Activated naive CD4-positive, alpha-beta T cell treated with anti-CD3 and anti-CD28 coated beads, Interleukin-2, amount 50 U/mL, for 72 hours (primary cell): ENCODE measurements at places on chromosomes 6 and 20. TPM values are rescaled to one million over a fixed set of nuclear protein-coding genes. Genes with fewer than 3 reads are reported as not detected.

DNA sequence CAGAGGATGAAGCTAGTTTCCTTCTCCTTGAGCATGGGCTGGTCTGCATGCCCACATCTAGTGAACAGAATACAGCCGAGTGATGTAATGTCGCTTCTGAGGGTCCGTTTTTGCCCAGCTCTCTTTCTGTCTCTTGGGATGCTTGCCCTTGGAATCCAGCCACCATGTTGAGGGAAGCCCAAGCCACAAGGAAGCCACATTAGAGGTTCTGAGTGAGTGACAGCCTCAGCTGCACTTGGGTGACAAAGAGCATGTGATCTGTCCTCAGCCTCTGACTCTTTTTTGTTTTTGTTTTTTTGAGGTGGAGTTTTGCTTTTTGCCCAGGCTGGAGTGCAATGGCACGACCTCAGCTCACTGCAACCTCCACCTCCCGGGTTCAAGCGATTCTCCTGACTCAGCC, 100.6 kb upstream of the SALL4 start:
- DNase-seq: no peak

DNA sequence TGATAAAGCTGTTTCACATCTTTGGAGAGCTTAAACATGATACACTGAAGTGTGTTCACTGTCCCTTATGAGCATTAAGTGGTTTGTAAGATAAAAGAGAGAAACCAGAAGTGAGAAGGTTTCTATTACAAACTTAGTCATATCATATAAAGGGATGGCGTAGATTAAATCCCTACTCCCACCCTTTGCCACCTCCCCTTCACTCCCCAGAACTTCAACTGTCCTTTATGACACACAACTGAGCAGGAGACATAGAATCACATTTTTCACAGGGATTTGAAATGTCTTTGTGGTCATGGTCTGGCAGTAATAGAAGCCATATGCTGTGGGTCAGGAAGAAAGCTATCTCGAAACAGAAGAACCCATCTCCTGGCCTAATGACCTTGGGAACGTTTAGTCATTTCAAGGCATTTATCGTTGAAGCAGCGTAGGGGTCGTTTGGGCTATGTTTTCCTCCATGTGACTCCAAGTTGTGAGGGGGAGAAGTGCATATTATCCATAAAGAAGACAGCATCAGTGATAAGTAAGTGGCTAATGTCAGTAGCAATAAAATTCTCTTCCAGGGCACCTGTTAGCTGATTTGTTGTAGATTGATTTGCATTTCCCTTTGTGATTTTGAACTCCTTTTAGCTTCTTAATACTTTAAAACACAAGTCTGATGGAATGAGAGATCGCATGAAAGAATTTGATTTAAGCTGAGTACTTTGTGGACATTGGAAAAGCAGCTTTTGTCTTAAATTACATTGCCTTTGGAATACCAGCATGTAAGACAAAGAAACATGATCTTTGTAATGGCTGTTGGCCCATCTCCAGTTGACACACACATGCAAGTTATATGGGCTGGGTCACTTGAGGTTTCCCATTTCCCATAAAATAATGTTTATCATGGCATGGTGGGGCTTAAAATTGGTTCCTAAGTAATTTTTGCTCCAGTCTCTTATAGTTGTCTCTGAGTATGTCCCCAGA, 501.5 kb upstream of the FLRT3 start:
- no peak for DNase-seq

DNA sequence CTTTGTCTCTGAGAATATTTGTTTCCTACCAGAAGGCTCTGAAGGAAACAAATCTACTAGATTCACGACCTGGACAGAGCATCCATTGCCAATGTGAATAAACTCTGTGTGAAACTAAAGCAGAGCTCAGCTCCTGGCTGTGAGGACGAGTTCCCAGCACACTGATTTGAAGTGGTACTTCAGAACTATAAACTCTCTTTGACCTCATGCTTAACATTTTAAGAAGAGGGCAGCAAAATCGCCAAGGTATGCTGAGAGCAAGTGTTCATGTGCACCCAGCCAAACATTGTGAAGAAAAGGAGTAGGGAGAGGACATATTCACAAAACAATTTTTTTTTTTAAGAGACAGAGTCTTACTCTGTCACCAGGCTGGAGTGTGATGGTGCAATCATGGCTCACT, 33.7 kb upstream of the ZNF133 start:
- DNase-seq: no peak

Gene PRR18
- not detected for total RNA-seq

Gene PNLDC1
- total RNA-seq: 0.35 TPM

- DNase-seq: no peak
Observed at GRCh38 chr6:89562093-89562973, 76.2 kb downstream of the LYRM2 start.

DNA sequence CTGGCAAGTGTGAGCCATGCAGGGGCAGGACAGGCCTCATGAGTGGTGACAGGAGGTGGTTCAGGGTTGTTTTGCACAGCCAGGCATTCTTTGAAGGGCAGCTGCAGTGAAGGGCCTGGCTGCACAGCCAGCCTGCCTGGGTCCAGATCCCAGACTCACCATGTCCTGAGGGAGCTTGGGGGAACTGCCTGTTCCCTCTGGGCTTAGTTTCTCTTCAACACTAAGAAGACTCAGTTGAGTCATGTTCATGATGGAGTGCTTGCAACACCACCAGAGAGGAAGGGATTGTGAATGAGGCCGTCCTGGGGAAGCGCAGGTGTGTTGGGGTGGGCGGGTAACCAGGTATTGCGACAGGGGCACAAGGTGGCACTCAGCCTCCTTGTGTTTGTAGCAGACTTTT, 102.4 kb downstream of the CDH26 start:
- no peak for DNase-seq

GRCh38 chr6:108510461-108511319, 50.0 kb upstream of the FOXO3 start:
- DNase-seq: no peak

DNA sequence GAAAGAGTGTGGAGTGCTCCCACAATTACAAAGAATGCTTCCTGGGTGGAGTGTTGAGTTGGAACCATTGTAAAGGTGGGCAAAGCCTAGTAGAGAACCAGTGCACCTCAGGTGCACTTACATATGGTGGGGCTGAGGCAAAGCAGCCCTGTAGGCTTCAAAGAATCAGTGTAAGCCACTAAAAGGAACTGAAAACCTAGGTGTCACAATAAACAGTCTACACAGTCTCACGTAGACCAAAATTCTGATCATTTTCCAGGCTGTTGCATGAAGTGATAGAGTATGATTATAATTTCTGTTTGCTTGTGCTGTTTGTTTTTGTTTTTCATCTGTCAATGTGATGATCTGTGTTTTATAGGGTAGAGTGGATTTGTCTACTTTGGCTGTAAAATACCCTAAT, 2.8 kb downstream of the ABT1 start:
- no peak for DNase-seq

Gene GNMT
- 1.0 TPM for total RNA-seq

DNA sequence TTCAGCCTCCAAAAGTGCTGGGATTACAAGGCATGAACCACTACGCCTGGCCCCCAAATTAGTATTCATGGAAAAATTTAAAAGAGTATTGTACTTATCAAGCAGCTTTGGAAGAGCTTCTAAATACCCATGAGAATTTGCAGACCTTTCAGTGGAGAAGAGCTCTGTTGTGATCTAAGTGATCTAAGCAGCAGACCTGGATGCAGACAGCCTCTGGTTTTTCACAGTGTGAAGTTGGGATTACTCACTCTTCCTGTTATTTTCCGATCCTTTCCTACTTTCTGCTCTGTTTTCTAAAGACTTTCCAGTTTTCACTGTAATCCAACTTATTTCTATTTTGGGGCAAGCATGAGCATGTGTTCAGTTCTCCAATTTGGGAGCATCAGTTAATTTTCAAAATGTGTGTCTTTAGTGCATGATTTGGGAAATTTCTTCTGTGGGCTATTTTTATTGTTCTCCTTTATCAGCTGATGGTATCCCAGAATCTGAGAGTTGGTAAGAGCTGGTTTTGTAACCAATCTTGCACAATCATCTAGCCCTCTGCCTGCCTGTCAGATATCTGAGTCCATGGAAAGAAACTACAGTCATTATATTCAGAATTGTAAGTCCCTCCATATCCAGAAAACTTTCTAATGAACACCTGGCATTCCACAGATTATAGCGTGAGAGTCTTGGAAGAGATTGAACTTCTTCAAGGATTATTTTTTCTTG, 207.7 kb upstream of the DTNBP1 start:
- DNase-seq: no peak

DNA sequence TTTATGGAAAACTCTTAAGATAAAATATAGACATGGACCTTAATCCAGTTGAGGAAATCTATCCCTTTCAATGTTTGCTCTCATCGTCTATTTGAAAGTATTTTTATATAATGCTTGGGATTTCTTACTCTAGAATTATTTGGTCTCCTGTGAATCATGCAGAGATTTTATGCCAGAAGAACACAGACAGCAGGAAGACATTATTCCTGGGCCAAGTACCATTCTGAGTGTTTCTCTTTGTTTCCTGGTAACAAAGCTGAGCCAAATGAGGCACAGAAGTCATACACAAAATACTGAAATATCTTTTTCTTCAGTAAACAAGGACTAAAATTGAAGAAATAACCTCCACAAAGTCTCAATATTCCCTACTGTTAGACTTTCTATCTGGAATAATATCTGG, 538.2 kb upstream of the EYS start:
- DNase-seq: no peak

Gene LAMA2
- total RNA-seq: 0.93 TPM

Gene FRK
- 0.02 TPM for total RNA-seq

Gene ANKRD6
- total RNA-seq: 2.6 TPM

Gene PBOV1
- total RNA-seq: not detected

DNA sequence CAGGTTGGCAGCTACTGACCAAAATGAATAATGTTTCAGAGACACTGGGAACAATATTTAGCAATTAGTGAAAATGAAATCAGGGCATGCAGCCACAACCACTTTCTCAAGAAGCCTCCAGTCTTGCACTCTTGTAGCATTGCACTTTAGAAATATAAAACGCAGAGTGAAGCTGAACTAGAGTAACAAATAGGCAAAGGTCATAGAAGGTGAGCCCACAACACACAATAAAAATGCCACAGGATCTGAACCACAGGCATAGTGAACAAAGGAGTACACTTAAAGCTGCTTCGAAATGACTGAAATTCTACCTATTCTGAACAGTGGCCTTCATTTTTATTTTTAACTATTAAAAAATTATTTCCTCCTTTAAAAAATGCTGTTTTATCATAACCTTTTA, 25.0 kb downstream of the DDO start:
- DNase-seq: no peak

GRCh38 chr20:54229566-54230160, 21.8 kb downstream of the PFDN4 start:
- no peak for DNase-seq

Gene GSTA3
- not detected for total RNA-seq

- no peak for DNase-seq
Observed at GRCh38 chr6:32239462-32239861, 15.6 kb upstream of the NOTCH4 start.

Gene ECT2L
- not detected for total RNA-seq

Gene COL9A1
- total RNA-seq: not detected

DNA sequence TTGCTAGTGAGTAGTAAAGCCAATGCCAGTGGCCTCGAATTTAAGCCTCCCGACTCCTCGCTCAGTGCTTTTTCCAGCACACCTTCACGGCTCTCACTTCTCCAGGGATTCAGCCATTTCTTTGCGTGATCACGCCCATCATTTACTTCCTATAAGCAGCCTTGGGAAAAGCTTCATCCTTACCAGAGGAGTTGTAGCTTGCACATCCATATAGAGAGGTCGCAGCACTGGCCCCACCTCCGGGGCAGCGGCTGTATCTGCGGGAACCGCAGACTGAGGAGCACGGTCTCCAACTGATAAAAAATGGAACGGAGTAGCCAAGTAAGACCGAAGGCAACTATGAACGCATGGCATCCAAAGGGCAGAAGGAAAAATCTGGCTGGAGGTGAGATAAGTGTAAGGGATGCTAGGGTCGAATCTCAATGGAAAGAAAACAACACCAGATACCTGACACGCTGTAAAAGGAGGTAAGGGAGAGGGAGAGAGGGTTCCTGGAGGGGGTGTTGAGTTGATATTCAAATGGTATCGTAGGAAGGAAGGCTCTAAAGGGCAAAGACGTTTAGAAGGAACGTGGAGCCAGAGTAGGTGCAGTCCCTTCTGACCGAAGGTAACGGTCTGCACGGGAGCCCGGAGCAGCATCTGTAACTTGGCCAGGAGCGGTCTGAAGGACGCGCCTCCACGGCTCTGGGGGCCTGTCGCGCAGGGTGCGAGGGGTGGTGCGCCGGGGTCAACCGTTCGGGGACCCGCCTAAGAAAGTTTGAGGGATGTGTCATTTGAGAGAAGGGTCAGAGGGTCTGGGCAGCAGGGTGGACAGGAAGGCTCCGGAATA, 640 bp downstream of the NFS1 start:
- no peak for DNase-seq

DNA sequence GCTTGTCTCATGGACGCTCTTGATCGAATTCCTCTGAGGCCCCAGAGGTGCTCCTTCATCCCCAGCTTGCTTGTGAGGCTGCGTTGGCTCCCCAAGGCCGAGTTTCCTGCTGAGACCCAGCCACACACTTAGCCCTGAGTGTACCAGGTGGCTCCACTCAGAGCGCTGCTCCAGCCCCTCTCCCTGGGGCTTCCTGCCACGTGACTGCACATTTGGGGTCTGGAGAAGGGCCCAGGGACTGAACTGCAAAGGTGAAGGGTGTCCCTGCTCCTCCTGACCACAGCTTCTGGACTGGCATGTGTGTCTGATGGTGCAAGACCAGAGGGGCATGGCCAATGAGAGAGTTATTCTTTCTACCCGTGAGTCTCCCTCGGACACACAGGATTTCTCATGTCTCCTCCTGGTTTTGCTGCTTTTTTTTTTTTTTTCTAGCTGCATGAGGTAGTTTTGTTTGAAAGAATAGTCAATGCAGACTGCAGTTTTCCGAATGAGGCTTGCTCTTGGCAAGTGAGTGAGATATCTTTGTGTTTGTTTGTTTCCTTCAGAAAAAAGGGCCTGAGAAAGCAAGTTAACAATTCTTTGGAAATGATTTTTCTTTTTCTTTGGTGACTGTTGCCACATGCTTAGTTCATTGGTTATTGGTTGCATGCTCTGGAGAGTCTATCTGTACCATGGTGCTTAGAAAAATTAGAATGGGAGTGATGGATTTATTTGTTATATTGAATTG, 3.1 kb upstream of the ZNF831 start:
- DNase-seq: no peak
